ENCODE measurements at places on chromosomes 3 and 15.

- no peak for DNase-seq
These were observed 87.2 kb downstream of the SNRK start for GRCh38 chr3:43373560-43373928.

DNA sequence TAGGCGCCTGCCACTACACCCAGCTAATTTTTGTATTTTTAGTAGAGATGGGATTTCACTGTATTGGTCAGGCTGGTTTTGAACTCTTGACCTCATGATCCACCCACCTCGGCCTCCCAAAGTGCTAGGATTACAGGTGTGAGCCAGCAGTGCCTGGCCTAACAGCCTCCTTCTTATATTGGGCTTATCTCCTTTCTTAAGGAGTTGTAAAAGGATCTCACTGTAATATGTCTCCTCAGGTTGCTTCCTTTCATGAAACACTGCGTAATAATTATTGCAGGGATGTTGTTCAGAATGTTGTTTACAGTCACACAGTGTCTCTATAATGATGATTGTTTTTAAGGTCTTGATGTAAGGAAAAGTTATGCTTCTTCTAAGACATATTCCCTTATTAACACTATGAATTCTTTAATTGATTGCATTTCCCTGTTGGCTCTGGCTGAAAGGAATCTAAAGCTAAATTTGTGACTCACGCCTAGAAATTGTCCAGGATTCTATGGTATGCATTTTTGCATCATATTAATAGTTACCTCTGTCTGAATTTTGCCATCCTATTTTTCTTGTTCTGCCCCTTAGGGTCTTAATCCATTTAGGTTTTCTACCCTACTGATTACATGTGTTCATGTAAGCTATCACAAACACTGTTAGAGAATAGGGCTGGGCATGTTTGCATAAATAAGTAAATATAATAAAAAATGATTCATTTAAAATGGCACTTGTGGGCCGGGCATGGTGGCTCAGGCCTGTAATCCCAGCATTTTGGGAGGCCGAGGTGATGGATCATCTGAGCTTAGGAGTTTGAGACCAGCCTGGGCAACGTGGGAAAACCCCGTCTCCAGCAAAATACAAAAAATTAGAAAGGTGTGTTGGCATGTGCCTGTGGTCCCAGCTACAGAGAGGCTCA is 24.5 kb upstream of the RNF111 start:
- DNase-seq: no peak

GRCh38 chr3:45560281-45560971 is 34.1 kb upstream of the LIMD1 start:
- DNase-seq: no peak

DNA sequence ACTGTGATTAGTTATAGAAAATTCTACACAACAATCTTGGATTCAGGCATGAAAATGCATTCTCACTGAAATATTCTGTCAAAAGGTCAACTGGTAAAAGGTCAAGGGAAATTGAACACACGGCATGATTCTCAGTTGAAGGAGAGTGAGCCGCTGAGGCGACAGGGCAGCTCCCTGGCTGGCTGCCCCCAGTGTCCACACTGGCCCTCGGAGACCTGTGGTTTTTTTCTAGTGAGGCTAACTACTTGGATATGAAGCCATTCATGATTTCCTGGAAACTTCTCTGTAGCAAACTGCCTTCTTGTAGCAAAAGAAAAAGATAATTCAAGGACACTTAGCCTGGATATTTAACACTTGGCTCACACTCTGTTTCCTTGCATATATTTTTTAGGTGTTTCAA is 37.2 kb downstream of the AADACL2 start:
- no peak for DNase-seq

DNA sequence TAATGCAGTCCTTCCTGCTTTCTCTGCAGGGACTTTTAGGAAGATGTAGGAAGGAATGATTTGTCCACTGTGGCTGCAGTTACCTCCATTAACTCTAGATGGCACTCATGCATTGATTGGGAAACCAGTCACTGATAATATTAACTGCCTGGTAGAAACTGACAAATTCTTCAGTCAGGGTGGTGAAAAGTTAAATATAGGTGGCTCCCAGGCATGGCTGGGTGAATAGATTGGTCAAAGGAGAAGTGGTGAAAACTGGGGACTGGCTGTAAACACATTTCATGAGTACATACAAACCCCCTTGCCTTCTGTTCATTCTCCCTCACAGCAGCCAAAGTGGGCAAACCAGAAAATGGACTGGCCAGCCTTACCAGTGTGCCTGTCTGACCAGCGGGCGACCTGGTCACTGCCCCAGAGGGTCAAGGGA is 333.4 kb downstream of the THSD4 start:
- peak; percentile 69 for DNase-seq

DNA sequence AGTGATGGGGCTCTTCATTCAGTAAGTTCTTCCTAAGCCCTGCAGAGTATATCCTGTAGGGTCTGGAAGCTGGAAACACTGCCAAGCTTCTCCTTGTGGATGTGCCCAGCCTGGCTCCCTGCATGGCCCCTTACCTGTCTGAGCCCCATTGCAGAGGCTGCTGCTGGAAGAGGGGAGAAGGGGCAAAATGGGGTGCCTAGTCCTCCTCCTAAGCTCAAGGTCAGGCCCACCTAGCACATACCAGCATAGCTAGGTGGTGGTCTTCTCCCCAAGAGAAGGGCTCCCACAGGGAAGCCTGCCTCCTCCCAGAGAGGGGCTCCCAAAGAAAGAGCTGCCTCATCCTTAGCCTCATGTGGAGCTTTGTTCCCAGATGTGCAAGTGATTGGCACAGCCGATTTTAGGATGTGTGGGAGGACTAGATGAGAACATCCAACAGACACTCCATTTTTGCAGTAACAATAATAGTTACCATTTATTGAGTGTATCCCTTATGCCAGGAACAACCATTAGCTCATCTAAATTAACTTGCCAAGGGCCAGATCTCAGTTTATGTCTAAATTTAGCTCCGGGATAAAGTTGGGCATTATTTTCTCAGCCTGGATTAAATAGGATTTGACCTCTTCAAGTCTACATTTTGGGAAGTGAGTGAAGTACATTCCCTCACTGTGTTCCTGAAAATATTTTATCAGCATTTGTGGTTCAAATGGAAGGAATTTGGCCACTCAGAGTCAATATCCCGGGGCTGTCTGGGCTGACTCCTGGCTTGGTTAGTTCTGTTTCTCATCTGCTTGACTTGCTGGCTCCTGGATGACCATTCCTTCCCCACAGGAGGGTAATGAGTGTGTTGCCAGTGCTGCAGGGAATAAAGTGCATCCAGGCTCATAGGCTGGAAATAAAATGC is 291.1 kb upstream of the ROPN1 start:
- no peak for DNase-seq

DNA sequence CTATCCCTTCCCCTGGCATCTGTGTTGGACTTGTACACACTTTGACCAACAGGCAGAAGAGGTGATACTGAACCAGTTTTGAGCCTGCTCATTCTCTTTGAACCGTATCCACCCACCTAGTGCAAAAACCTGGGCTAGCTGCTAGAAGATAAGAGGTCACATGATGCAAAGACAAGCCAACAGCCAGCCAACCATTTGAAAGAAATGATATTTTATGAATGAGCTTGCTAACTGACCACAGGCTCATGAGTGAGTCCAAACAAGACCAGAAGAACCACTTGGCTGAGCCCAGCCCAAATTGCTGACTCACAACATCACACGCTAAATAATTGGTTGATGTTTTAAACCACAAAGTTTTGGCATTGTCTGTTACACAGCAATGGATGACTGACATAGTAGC is 74.0 kb upstream of the CTNNB1 start:
- no peak for DNase-seq

DNA sequence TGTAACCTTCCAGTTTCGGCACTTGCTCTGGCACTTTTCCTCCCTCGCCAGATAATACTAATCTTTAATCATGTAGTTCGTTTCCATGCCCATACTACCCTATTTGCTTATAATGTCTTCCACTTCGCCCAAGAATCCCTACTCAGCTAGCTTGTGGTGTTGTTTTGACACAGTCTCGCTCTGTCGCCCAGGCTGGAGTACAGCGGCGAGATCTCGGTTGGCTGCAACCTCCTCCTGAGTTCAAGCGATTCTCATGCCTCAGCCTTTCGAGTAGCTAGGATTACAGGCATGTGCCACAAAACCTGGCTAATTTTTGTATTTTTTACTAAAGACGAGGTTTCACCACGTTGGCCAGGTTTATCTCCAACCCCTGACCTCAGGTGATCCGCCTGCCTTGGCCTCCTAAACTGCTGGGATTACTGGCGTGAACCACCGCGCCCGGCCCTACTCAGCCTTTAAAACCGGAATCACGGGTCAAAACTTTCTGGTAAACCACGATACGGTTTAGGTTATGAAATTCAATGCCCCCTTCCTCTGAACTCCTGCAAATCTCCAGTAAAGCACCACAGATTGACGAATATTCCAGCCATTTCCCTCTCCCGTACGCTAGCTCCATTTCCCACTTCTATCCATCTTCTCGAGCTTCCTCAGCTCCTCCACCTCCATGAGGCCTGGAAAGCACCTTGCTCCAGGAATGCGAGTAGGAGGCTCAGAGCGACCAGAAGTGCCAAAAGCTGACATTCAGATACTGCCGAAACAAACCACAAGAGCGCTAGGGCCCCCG is 878 bp upstream of the RAD51 start:
- no peak for DNase-seq

All from neuronal stem cell (in vitro differentiated cells).